CD4-positive, alpha-beta T cell treated with Interleukin-21 for 1 hour (primary cell): ENCODE measurements at places on chromosomes 16 and 17.

GRCh38 chr17:82330322-82331239 is 3.0 kb downstream of the SECTM1 start:
- no peak for DNase-seq

- DNase-seq: no peak
These were observed 715 bp downstream of the ENDOV start for GRCh38 chr17:80415626-80416137.

DNA sequence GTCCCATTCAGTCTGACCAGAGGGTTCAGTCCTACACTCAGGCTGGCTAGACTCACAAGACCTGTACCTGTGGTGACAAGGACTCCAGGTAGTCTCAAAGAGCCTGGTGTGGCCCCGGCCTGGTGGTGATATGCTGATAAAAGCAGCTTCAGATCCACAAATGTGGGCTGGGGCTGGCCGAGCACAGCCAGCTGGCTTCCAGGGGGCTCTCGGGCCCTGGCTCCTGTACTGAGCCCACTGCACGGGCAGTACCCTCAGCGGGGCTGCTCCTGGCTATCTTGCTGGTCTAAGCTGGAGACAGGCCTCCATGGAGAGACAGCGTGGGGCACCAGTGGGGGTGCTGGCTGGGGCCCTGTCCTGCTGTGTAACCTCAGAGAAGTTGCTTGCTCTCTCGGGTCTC is 4.3 kb downstream of the SMIM5 start:
- no peak for DNase-seq

DNA sequence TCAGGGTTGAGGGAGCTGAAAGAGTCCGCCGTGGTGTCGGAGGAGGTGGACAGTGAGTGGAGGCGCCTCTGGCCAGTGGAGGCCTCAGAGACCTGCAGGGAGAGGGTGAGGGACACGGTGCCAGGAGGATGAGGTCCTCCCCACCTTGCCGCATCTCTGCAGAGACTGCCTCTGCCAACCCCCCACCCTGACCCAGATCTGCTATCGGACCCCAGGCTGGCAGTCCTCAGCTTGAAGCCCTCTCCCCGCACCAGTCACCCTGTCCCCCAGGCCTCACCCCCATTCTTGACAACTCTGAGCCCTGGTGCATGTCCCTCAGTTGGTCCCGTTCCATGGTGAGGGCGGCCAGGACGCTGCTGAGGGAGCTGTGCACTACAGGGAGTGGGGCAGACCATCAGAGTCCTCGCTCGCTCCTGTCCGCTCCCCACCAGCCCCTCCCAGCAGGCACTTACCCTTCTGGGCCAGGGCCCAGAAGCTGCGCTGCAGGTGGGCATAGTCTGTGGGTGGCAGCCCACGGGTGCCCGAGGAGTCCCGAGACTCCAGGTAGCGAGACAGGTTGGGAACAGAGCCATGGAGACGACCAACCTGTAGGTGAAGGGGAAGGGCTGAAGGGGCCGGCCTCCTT is 5.4 kb downstream of the OSBPL7 start:
- DNase-seq: no peak

DNA sequence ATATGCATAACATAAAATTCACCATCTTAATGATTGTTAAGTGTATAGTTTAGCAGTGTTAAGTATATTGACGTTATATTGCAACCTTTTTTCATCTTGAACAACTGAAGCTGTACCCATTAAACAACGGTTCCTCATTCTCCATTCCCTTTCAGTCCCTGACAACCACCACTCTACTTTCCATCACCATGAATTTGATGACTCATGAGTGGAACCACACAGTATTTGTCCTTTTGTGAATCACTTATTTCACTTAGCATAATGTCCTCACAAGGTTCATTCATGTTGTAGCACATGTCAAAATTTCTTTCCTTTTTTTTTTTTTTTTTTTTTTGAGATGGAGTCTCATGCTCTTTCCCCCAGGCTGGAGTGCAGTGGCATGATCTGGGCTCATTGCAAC is 46.0 kb downstream of the HOXB1 start:
- no peak for DNase-seq

DNA sequence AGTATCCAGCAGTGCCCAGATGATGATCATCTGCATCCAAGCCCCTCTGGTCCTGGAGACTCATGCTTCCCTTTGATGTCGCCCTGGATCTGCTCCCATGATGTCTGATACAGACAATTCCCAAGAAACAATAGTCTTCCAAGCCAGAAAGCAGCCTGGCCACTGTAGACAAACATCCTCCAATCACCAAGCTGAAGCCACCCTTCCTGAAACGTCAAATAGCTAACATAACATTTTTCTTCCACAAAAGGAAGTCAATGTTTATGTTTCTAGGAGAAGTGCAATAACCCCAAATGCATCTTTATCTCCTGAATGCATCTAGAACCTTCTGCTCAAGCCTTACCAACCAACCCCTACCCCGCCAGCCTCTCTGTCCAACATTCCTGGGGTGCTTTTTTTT is 1.2 kb upstream of the DPEP2 start:
- DNase-seq: peak; percentile 24

GRCh38 chr16:73068541-73069401 is 20.8 kb upstream of the ZFHX3 start:
- no peak for DNase-seq

GRCh38 chr16:79272141-79272577 is 328.4 kb downstream of the MAF start:
- DNase-seq: peak; percentile 67
